ENCODE measurements at places on chromosomes 1 and 21.

DNA sequence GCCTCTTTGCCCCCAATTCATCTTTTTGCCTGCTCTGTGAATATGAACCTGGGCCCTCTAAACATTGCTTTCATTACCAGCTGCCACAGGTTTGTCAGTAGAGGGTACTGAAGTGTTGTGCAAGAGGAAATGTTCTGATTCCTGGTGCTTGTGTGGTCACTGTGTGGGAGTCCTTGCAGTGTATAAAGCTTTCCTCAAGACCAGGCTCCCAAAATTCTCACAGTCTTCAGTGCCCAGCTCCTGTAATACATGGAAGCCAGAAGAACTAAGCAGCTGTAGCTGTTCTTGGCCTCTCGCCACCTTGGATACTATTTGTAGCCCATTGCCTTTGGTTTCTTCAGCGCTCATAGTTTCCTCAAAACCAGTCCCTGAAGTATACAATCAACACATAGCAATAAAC is 1046.2 kb downstream of the BRINP3 start:
- no peak for DNase-seq

DNA sequence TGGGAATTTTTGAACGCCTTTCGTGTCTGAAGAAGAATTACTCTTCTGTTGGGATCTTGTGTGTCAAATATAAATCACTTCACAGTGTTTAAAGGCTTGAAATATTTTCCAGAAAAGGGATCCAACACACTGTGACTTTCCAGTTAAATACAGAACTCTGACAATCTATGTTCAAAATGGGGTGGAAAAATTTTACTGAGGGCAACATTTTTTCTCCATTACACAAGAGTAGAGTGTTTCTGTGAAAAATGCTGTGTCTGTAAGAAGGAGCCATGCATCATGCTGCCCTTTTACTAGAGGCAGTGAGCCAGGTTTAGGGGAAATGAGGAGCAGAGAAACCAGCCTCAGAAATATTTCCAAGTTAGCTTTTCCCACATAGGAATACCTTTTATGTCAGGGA is 86.5 kb downstream of the VPS13D start:
- no peak for DNase-seq

DNA sequence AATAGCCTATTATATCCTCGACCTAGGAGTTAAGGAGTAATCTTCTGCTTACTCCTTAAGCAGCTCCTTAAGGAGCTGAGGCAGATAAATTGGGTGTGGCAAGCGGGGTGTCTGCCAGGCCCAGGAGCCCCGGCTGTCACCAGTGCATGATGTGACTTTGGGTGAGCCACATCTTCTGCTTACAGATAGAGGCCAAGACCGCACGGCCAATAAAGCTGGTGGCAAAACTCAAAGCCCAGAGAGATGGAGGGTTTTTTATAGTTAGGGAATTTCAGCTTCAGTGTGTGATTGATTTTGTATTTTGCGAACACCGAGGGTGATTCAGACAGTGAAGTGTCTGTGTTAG is 9.8 kb downstream of the MX2 start:
- DNase-seq: no peak

DNA sequence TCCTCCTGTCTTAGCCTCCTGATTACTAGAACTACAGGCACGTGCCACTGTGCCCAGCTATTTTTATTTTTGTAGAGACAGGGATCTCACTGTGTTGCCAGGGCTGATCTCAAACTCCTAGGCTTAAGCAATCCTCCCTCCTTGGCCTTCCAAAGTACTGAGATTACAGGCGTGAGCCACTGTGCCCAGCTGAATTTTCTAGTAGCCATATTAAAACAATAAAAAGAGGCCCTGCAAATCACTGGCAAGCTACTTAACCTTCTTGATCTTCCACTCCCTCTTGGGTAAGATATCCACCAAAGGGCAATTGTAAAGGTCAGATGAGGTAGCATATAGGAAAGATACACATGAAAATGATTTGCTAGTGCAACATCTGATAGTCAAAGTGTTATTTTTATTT is 65.6 kb upstream of the SRSF10 start:
- DNase-seq: no peak

DNA sequence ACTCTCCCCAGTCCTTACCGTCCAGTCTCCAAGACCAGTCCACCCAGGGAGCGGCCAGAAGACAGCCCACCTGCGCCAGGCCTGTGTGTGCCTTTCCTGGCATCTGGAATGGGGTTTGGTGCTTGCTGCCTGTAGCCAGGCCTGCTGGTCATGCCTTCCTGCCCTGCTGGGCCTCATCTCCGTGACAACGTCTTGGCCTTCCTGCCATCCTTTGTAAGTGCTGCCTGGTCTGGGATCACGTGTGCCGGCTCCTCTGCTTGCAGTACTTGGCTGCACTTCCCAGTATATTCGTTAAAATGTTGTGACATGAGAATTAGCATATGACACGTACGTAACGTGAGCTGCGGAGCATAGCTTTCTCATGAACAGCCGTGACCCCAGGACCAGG is 145.3 kb upstream of the COL6A1 start:
- DNase-seq: no peak

DNA sequence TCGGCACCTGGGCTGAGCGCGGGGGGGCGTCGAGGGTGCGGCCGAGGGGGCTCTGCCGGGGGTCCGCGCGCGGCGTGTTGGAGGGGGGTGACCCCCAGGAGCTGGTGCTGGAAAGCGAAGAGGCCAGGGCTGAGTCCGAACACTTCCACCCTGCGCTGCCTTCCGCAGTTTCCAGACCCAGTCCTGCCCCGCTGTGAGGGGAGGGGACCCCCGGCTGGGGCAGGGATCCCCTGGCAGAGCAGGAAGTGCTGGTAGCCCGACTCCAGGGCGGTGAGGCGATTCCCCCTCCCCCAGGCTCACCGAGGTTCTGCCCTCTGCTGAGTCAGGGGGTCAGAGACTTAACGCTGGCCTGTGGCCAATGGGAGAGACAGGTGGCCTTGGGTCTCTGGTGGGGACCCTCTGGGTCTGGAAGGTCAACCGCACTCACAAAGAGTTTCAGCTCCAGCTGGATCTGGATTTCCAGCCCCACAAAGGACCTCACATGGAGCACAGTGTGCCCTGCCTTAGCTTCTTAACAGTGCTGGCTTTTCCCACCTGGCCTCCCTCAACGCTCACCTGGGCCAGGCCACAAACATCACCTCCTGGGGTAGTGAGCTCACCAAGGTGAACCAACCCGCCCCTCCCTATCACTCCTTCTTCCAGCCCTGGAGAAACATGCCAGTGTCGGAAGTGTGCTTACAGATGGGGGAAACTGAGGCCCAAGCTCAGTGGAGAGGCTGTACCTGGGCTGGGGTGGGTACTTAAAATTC is 39.8 kb upstream of the SYNC start:
- no peak for DNase-seq

DNA sequence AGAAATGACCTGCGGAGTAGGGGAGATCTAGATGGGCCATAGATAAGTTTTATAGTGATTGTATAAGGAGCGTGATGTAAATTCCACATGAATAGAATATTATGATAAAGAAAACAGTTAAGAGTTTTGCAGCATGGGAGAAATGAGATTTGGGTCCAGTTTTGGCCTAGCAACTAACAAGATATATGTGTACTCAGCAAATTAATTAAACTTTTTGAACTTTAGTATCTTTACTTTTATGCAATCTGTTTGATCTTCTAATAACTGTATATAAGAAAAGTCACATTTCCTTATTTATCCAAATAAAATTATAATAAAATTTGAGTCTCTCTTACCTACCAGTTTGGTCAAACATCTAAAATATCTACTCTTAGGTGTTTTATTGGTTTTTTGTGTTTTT is 1011.8 kb upstream of the NCAM2 start:
- no peak for DNase-seq

- DNase-seq: peak; percentile 17
Measured at GRCh38 chr21:33894736-33895288, 20.8 kb downstream of the ATP5PO start.

DNA sequence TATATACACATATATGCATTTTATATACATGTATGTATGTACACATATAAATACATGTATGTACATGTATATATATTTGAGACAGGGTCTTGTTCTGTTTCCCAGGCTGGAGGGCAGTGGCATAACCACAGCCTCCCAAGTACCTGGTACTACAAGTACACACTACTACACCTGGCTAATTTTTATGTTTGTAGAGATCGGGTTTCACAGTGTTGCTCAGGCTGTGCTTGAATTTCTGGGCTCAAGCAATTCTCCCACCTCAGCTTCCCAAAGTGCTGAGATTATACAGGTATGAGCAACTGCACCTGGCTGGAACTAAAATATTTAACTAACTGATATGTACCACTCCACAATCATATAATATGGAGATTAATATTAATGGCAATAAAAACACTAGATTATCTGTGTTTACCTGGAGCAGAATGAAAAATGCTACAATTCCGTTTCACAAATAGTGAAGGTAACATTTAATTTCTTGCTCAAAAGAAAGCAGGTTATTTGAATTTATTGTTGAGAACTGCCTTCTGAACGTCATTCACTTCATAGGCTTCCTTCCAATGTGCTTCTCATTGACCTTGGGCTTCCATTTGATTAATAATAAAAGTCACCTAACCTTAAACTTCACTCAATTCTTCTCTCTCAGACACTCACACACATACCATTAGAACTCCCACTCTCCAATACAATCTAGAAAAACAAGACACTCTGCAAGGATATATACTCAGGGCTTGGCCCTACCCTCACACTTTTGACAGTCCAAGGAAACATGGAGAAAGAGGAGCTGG is 57.0 kb downstream of the PTGER3 start:
- no peak for DNase-seq

Data from stimulated activated CD8-positive, alpha-beta memory T cell treated with anti-CD3 and anti-CD28 coated beads, Interleukin-2, amount 100 ng/mL, for 1 hour (primary cell).